ENCODE measurements at places on chromosomes 3 and 15.

DNA sequence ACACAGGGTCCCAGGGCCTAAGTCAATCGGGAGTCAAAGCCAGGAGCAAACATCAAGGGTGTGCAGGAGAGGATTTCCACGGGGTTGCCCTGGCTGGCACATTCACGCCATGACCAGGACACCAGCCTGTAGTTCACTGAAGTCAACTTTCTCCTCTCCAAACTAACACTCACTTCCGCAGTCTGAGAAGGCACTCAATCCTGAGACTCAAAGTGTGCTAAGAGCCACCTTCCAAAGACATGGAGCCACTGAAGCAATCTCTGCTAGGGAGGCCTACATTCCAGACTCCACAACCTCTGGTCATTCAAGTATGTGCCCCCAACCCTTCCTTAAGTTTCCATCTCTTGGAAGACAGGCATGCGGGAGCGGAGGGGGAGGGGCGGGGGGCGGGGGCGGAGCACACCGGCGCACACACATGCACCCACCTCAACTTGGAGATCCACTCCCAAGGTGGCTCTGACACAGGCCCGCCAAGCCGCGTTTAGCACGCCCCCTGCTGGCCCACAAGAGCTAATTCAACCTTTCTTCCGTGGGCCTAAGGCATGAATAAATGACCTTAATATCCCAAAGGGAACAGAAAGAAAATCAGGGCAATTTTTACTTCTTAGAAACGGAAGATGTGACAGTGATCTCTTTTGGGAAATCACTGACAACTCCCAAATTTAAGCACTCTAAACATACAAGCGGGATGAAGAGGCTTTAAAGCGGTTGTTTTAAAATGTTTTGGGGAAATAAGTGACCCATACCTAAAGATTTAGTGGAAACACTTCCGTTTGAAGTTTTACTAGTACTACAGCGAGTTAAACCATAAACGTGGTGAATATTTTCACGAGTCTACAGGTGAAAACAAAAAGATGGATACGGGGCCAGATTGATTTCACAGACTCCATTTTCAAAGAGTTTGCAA is 162.5 kb upstream of the CHRNA7 start:
- peak; percentile 52 for DNase-seq

GRCh38 chr3:161208931-161209330 is 12.2 kb upstream of the NMD3 start:
- no peak for DNase-seq

- no peak for DNase-seq
Observed at GRCh38 chr15:70487387-70487740, 276.0 kb downstream of the UACA start.

DNA sequence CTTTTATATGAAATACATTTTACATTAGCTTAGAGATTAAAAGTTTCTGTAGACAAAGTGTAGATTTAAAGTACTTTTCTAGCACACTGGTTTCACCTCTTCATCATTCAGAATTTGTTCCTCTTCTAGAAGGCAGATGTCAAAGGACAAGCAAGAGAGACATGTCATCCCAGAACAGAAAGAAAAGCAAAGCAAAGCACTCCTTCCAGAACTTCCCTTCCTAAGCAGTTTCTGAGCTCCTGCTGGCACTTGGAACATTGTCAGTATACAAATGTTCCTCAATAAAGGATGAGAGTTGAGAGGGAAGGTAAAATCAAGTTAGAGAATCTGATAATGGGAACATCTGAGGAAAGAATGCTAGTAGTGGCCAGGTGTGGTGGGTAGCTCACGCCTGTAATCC is 26.2 kb downstream of the TMOD3 start:
- DNase-seq: no peak

DNA sequence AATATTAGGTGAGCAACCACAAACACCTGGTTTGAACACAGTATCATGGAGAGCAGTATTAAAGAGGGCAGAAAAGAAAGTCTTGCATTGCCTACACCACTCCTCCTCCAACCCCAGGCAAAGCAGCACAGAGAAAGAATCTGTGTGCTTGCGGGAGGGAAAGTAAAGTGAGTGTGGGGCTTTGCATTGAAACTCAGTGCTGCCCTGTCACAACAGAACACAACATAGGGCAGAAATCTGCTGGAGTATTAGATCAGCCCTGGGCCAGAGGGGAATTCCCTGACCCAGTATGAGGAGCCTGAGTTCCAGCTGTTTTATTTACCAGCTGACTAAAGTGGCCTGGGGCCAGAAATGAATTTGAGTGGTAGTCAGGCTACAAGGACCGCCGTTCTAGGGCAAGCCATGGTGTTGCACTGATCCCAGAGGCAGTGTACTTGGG is 75.5 kb downstream of the SPATA16 start:
- DNase-seq: no peak

GRCh38 chr3:115912372-115912771 is 289.1 kb downstream of the GAP43 start:
- DNase-seq: no peak

DNA sequence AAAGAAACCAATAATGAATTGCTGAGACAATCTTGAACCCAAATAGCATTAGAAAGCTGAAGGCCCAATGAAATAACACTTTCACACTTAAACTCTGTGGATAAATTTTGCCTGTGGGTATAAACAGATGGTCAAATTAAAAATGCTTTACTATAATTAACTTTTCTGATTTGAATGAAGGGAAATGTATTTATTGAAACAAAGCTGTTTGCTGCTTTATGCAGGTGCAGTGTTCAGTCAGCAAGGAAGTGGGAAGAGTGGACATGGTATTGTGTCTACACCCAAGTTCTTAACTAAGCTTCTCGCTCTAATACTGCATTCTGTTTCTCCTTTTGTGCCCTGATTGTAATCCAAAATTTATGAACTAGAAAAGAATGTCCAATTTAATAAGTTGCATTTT is 31.8 kb downstream of the NME9 start:
- DNase-seq: no peak

- DNase-seq: no peak
Observed at GRCh38 chr15:58476525-58477162, 44.9 kb downstream of the LIPC start.

DNA sequence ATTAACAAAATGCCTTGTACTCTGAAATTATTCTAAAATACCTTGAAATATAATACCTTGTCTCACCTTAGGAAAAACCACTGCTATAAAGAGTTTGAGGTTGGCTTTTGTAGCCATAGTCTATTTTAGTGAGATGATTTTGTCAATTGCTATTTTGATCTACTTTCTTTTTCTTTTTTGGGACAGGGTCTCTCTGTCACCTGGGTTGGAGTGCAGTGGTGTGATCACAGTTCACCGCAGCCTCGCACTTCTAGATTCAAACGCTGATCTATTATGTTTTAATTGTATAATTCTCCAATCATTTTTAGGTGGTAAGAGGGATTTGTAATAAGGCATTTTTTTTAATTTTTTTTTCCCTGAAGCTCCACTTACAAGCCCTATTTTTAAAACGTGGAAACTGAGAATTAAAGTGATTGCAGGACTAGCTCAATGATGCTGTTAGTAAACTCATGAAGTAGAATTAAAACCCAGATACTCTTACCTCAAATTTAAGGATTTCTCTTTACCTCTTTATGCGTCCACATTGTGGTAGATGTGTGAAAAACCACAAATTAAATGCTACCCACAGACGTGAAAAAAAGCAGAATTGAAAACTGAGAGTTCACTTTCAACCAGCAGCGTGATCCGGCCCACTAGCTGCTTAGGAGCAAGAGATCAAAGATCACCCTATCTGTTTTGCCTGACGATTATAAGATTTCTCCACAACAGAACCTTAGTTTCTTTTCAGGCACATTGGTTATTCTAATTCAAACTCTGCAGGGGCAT is 384.2 kb downstream of the CGGBP1 start:
- DNase-seq: no peak

- no peak for DNase-seq
Observed at GRCh38 chr3:108538083-108538482, 27.7 kb upstream of the MYH15 start.

DNA sequence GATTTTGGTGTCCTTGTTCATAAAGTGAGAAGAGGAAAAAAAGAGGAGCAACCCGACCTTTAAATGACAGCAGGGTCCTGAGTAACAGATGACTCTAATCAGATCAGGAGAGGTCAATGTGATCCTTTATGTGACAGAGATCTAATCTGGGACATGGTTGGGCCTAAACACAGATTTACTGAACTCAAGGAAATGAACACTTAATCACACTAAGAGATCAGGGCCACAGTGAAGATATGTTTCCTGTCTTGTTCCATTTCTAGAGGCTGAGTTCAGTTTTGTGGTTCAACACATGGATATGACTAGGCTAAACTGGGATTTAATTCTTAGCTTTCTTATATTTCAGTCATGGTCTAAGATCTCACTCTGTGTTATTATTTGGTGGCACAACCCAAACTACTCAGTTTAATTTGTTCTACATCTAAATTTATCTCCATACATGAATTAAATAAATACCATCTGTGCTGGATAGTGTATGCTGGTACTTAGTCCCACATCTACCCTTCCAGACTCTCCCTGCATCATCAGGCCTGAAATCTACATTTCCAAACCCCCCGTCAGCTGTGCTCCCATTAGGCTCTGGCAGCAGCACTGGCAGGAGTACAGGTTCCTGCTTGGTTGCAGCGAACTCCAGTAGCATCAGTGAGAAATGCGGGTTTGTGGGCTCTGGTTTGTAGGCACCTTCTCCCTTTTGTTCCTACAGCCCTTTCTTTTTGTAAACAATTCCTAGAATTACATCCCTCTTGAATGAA is 22.6 kb downstream of the SFMBT1 start:
- DNase-seq: no peak

DNA sequence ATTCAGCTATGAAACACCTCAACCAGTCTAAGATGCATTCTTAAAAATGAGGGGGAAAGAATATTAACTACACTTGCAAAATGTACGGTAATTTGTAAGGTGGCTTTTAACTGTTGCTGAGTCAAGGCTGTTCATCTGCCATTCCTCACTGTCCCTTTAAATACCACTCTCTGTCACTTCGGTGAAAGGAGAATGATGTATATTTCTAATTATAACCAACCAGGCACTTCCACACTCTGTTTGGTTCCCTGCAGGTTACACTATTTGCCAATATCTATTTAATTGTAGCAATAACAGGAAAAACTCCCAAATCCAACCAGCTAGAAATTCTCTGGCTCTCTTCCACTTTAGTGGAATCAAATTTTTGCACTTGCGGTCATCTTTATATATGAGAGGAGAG is 70.5 kb upstream of the SLCO3A1 start:
- DNase-seq: no peak

DNA sequence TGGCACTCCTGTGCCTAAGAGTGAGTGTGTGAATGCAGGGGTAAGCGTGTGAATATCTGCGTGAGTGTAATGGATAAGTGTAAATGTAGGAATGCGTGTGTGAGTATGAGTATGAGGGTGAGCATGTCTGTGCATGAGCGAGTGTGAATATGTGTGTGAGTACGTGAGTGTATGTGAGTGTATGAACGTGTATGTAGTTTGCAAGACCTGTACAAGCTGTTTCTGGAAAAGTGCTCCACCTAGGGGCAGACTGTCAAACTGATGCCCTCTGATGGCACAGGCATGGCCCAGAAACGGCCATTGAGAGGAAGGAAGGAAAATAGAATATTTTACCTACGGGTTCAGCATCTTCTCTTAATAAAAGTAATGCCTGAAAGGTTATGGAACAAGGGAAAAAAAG is 24.4 kb upstream of the FRMD4B start:
- peak; percentile 62 for DNase-seq

GRCh38 chr15:71380345-71380744 is 265.1 kb downstream of the THSD4 start:
- no peak for DNase-seq

DNA sequence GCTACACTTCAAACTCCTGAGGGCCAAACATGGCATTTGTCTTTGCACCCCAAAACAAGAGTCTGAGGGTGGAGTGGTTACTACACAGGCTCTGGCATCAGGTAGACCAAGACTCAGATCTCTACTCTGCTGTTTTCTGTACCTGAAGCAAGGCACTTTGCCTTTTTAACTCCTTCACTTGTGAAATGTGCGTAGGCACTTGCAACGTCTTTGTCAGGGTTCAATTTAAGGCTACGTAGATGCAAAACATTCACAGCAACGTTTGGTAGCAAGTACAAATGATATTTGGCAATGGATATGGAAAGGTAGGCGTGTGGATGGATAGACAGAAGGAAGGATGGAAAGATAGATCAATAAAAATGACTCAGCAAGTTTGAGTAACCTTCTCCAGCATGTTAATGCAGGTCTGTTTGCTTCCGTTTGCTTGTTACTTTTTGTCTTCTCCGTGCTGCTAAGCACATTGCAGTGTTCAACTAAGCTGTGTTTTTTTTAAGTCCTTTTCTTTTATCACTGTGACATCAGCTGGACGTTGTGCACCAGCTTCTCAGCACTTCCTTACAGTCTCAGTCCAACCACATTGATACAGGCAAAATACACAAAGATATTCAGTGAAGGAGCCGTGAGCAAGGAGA is 100.7 kb downstream of the LRTM1 start:
- no peak for DNase-seq

DNA sequence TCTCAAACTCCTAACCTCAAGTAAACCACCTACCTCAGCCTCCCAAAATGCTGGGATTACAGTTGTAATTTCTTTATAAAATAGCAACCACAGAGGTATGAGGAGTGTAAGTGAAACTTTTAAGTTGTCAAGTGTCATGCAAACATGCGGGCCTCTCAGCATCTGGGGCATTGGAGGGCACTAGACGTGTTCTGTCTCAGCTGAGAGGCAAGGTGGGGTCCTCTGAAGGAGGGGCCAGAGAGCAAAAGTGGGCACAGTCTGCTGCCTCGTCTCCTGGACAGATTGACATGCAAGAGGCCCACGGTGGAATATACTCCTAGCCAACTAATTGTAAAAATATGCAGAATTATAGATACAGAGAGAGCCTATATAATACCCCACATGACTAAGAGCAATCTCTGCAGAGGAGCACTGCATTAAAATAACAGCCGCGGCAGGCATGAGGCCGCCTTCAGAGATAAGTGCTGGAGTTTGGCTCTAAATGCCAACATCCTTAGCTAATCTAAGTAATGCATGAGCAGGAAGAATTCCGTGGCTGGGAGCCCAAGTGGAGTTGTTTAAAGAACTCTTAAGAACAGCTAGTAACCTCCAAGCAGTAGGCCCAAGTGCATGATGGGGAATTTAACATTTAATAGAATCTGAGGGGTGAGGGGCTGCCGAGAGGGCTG is 87.8 kb upstream of the RNU6-1 start:
- no peak for DNase-seq

- no peak for DNase-seq
Observed at GRCh38 chr3:179186426-179186825, 38.3 kb downstream of the PIK3CA start.

DNA sequence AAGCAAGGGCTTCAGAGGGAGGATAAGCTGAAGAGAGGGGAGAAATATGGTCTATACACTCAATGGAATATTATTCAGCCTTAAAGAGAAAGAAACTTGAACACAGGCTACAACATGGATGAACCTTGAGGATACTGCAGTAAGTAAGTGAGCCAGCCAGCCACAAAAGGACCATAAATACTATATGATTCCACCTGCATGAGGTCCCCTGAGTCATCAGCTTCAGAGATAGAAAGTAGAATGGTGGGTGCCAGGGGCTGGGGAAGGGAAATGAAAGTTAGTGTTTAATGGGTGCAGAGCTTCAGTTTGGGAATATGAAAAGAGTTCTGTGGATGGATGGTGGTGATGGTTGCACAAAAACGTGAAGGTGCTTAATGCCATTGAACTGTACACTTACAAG is 68.4 kb upstream of the SEC13 start:
- no peak for DNase-seq

- no peak for DNase-seq
Observed at GRCh38 chr15:76169018-76169417, 109.2 kb downstream of the TMEM266 start.

Data from NCI-H460 (cell line).